IPS DF 6.9 (cell line): ENCODE measurements at places on chromosomes 3 and 15.

DNA sequence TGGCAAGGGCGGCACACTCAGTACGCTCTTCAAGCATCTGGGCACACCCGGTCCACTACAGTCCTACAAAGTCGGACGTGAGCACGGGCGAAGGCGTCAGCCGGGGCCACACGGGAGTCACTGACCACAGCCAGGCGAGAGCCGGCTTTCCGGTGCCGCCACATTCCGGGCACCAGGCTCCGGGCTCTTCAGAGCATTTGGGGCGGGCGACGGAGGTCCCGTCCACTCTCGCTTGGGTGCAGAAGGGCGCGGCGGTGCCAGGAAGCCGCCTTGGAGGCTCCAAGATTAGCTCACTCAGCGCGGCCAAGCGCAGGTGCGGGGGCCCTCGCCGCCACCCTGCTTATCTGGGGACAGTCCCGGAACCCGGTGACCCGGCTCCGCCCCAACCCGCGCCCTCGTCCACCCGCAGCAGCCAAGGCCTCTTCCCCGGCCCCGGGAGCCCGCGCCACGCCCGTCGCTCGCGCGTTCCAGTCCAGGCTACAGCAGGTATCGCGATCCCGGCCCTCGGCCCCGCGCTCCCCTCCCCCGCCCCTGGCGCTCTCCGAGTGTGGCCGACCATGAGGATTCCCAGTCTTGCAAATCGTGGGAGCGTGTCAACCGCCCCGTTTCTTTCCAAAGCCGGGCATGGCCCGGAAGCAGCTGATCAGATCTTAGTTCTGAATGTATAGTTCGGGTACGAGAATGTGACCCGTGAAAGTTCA lies at the start of gene ADPRH:
TSS of gene ADPRH (plus strand) at position 127 of the 701 bp plus-strand sequence. CDS start 2,678 bp downstream, outside the sequence.
- H3K27ac ChIP-seq: no peak within 1 kb of the TSS
- H3K36me3 ChIP-seq: no peaks in the 10 kb centered on the region
- H3K4me3 ChIP-seq: peak within 1 kb of the TSS; percentile 47; the same call in 1 of the 2 replicates
- no peaks in the 10 kb centered on the region for H3K27me3 ChIP-seq
- no peak for DNase-seq

DNA sequence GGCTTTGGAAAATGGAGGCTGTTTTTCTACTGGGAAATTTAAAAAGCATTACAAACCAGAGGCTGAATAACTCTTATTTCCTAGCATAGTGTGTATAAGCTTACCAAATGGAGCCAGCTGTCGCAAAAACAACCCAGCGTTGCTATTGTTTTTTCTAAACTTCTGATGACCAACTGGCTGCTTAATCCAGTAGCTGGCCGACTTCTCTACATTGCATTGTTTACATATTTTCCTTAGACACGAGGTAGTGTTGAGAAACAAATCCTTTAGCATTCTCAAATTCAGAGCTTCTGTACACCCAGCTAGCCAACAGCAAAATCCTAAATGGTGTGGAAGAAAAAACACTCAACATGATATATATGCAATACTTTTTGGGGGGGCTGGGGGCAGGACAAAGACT lies 161.0 kb upstream of the ADAMTS9 start:
- no peaks in the 10 kb centered on the region; the same call in 1 of the 2 replicates for H3K27me3 ChIP-seq
- no peaks in the 10 kb centered on the region for H3K4me1 ChIP-seq
- DNase-seq: no peak
- H3K27ac ChIP-seq: no peak overlapping the region
- H3K4me3 ChIP-seq: no peak overlapping the region

- H3K4me3 ChIP-seq: no peak overlapping the region
- no peak overlapping the region for H3K27ac ChIP-seq
- no peak for DNase-seq
- peaks cover 5% of the 10 kb centered on the region for H3K4me1 ChIP-seq
Observed at GRCh38 chr3:50455161-50456018, 48.0 kb downstream of the CACNA2D2 start.

- no peak for DNase-seq
- H3K36me3 ChIP-seq: no peaks in the 10 kb centered on the region
- H3K27me3 ChIP-seq: no peaks in the 10 kb centered on the region
- H3K4me3 ChIP-seq: no peak overlapping the region
Observed at GRCh38 chr3:159669766-159670165, 318.9 kb upstream of the IL12A start.

- no peak overlapping the region for H3K27ac ChIP-seq
- no peaks in the 10 kb centered on the region for H3K27me3 ChIP-seq
- no peak for DNase-seq
- H3K4me1 ChIP-seq: no peaks in the 10 kb centered on the region
- H3K36me3 ChIP-seq: no peaks in the 10 kb centered on the region
Observed at GRCh38 chr15:57857871-57858270, 151.4 kb downstream of the POLR2M start.

- H3K27me3 ChIP-seq: no peaks in the 10 kb centered on the region
- no peaks in the 10 kb centered on the region for H3K36me3 ChIP-seq
- H3K27ac ChIP-seq: no peak overlapping the region
- peaks cover 1% of the 10 kb centered on the region; the same call in 1 of the 2 replicates for H3K4me1 ChIP-seq
- H3K4me3 ChIP-seq: no peak overlapping the region
- no peak for DNase-seq
Observed at GRCh38 chr3:156615592-156616173, 58.7 kb upstream of the TIPARP start.

DNA sequence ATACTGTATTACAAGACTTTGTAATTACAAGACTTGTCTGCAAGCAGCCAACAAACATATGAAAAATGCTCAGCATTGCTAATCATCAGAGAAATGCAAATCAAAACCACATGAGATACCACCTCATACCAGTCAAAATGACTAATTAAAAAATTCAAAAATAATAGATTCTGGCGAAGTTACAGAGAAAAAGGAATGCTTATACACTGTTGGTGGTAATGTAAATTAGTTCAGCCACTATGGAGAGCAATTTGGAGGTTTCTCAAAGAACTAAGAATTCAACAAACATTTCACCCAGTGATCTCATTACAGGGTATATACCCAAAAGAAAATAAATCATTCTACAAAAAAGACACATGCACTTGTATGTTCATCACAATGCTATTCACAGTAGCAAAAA lies 617.5 kb upstream of the CCDC54 start:
- H3K4me1 ChIP-seq: no peaks in the 10 kb centered on the region
- no peak overlapping the region for H3K4me3 ChIP-seq
- H3K27me3 ChIP-seq: no peaks in the 10 kb centered on the region

GRCh38 chr15:82848241-82848993 lies 39.0 kb downstream of the WHAMM start:
- H3K27me3 ChIP-seq: no peaks in the 10 kb centered on the region
- H3K36me3 ChIP-seq: no peaks in the 10 kb centered on the region
- H3K4me1 ChIP-seq: peaks cover 1% of the 10 kb centered on the region; the same call in 1 of the 2 replicates
- H3K27ac ChIP-seq: no peak overlapping the region

GRCh38 chr3:55288657-55289056 lies 198.4 kb downstream of the WNT5A start:
- DNase-seq: no peak
- H3K27me3 ChIP-seq: no peaks in the 10 kb centered on the region; the same call in 1 of the 2 replicates
- no peak overlapping the region for H3K27ac ChIP-seq
- peaks cover 7% of the 10 kb centered on the region for H3K4me1 ChIP-seq
- no peaks in the 10 kb centered on the region for H3K36me3 ChIP-seq

DNA sequence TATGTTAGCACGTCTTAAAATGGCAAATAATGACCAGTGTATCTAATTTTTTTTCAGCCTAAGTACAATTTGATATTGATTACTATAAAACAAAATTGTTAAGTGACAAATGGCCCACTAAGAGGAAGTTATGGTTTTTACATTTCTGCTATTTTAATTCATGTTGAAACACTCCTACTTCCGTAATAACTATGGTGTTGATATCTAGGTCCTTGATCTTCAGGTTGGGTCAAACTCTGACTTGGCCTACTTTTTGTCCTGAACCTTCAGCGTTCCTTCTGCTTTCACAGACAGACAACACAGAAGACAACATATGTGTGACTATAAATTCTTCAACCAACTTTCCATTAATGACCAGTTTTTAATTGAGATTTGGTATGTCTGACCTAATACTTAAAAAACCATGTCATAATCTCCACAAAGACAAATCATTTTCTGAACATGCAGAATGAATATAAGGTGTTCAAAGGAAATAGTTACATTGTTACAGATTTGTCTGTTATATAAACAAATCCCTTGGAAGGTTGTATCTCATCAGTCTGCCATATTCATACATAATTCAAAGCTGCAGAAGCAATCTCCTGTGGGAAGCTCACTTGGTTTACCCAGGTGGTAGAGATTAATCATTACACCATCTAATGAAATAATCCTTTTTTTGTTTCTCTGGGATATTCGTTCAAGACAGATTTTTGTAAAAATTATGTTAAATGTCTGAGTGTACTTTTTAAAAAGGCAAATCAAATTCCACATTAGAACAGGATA lies 92.1 kb upstream of the TSPAN3 start:
- H3K27ac ChIP-seq: no peak overlapping the region
- no peak overlapping the region for H3K4me3 ChIP-seq
- DNase-seq: no peak
- H3K4me1 ChIP-seq: no peaks in the 10 kb centered on the region

- H3K4me1 ChIP-seq: no peaks in the 10 kb centered on the region
- no peaks in the 10 kb centered on the region for H3K27me3 ChIP-seq
- H3K4me3 ChIP-seq: no peak overlapping the region
- no peaks in the 10 kb centered on the region for H3K36me3 ChIP-seq
- no peak overlapping the region for H3K27ac ChIP-seq
Observed at GRCh38 chr3:149763565-149764195, 11.4 kb upstream of the COMMD2 start.

DNA sequence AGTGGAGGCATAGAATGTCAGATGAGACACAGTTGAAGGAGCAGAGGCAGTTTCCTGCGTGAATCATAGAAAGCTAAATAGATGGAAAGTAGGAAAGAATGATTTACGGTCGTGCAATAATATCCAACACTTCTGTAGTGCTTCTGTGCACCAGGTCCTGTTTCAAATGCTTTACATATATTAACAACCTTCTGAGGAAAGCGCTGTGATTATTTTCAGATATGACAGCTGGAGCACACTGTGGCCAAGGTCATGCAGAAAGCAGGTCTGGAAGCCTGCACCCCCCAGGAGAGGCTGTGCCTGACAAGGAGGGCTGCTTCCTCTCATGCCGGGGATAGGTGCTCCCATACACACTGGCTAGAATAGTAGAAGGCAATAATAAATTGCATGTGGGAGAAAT lies 104.5 kb downstream of the CHRNA7 start:
- H3K4me1 ChIP-seq: no peaks in the 10 kb centered on the region
- no peak overlapping the region for H3K27ac ChIP-seq
- H3K27me3 ChIP-seq: no peaks in the 10 kb centered on the region
- H3K36me3 ChIP-seq: no peaks in the 10 kb centered on the region
- DNase-seq: no peak

GRCh38 chr3:14503033-14503705 lies 37.0 kb downstream of the GRIP2 start:
- no peaks in the 10 kb centered on the region for H3K27me3 ChIP-seq
- no peak overlapping the region for H3K4me3 ChIP-seq
- H3K4me1 ChIP-seq: no peaks in the 10 kb centered on the region

DNA sequence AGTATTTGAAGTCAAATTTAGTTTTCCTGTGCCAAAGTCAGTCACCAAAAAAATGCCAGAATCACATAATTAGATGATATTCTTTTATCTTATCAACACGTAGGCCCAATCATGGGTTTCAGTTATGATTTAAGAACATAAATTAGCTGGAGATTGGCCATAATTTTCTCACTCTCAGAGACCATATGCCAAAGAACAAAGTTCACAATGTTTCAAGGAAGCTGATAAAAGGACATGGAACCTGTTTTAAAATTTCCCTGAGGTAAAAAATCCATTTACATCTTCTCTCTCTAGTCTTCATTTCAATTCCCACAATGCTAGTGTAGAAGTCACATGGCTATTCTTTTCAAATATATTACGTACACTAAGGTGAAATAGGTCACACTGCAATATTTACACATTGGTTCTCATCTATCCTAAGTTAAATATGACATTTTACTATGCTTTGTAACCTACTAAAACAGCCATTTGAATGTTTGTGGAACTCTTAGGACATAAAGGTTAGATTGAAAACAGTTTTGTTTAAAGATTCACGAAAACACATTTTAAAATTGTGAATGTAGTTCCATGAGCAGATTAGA lies 42.7 kb upstream of the DCUN1D1 start:
- peaks cover 6% of the 10 kb centered on the region; the same call in 1 of the 2 replicates for H3K36me3 ChIP-seq
- no peak for DNase-seq
- H3K27ac ChIP-seq: no peak overlapping the region
- H3K27me3 ChIP-seq: no peaks in the 10 kb centered on the region
- no peaks in the 10 kb centered on the region for H3K4me1 ChIP-seq

- no peak for DNase-seq
- H3K27me3 ChIP-seq: no peaks in the 10 kb centered on the region
- H3K4me1 ChIP-seq: no peaks in the 10 kb centered on the region
- no peak overlapping the region for H3K27ac ChIP-seq
- 0 out of 2 replicates have a peak, but pooled peaks cover 2% of the 10 kb centered on the region for H3K36me3 ChIP-seq
Observed at GRCh38 chr3:42751609-42752008, 21.4 kb downstream of the CCDC13 start.

GRCh38 chr15:51720201-51720995 lies 17.1 kb downstream of the LYSMD2 start:
- H3K4me1 ChIP-seq: no peaks in the 10 kb centered on the region
- H3K27me3 ChIP-seq: no peaks in the 10 kb centered on the region
- no peak overlapping the region for H3K4me3 ChIP-seq
- peaks cover 2% of the 10 kb centered on the region; the same call in 1 of the 2 replicates for H3K36me3 ChIP-seq
- no peak for DNase-seq

- H3K4me3 ChIP-seq: no peak overlapping the region
- H3K27ac ChIP-seq: no peak overlapping the region
- no peaks in the 10 kb centered on the region for H3K27me3 ChIP-seq
- no peaks in the 10 kb centered on the region for H3K4me1 ChIP-seq
Observed at GRCh38 chr3:69212411-69213160, 90.2 kb upstream of the LMOD3 start.

DNA sequence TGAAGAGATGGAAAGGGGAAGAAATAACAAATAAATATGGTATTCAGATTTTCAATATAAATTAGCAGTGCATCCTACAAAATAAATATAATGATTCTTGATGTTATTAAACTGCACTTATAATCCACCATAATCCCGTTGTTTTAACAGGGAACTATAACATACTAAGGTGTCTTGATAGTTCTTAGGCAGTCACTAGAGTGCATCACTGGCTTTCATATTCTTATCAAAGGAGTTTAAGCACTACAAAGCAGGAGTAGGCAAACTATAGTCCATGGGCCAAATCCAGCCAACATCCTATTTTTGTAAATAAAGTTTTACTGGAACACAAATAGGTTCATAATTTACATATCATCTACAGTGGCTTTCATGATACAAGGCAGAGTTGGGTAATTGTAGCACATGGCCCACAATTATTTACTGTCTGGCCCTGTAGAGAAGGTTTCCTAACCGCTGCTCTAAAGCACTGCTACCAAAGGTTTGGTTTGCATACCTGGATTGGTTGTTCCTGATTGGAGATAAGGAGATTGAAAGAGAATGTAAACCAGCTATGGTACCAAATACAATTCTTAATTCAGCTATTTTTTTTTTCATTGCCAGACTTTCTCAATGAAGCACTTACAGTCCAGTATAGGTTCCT lies 104.3 kb downstream of the ZNF280D start:
- no peak overlapping the region for H3K4me3 ChIP-seq
- no peak for DNase-seq
- no peaks in the 10 kb centered on the region for H3K36me3 ChIP-seq
- no peaks in the 10 kb centered on the region for H3K27me3 ChIP-seq
